NCI-H1092 treated with DMSO at 0.1 percent for 48 hours (cell line): ENCODE measurements at places on chromosomes 6 and 20.

- DNase-seq, result no peak
Observed at GRCh38 chr20:35632539-35633115, 17.0 kb downstream of the SPAG4 start.

DNA sequence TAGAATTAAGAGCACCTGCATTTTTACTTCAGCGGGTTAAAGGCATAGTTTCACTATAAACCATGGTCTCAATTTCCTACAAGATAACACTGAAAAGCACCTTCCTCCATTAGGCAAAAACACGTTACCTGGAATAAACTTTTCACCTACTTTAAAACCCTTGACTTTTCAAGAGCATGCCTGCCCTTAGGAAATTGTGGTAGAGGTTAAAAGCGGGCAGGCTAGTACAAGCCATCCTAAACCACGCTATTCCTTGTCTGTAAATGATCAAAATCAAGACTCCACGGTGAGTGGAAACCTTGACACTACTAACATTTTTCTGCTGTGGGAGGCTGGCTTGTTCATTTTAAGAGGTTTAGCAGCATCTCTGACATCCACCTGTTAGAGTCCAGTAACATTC is 43.9 kb downstream of the NR2E1 start:
- no peak for DNase-seq

DNA sequence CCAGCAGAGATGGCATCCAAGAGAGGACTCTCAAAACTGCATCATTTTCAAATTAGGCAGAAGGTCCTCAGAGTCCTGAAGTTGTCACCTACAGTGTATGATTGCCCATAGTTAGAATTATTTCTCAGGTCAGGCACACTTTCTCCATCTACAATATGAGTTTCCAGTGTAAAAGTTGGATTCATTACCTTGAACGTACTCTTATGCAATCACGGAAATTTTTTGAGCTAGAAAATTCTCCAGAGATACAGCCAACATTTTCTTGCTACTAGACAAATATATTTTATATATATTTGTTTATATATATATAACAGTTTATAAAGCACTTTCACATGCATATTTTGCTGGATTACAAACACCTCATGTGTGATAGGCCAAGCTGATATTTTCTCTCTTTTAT is 29.4 kb upstream of the SERPINB1 start:
- DNase-seq, result no peak

DNA sequence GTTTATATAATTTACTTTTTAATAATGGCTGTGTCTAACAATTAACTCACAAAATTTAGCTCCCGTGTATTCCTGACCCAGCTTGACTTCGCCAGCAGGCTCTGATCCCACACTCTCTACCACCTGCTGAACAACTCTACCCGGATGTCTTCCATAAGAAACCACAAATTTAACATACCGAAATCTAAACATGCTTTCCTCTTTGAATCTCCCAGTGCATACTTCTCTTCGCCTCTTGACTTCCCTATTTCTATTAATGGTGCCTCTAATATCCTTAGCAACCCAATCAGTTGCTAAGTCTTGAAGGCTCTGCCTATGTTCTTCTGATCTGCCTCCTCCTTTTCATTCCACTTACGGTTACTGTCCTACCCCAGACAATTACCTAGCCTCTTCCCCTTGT is 4.6 kb upstream of the MYB start:
- no peak for DNase-seq

DNA sequence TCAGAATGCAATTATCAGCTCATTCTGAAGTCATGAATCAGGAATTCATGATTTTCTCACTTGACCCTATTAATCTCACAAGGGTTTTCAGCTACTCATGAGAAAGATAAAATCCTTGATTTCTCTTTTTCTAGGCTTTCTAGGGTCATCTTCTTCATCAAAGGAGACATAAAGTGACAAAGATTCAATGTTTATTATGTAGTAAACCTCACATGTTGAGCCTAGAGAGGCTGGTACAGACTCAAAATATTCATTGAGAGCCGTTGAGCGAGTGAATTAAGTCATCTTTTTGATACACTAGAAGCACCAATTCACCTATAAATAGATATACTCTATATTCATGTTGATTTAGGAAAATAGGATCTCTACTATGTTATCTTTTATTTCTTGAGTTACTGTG is 104.8 kb upstream of the TRAF3IP2 start:
- DNase-seq, result no peak

DNA sequence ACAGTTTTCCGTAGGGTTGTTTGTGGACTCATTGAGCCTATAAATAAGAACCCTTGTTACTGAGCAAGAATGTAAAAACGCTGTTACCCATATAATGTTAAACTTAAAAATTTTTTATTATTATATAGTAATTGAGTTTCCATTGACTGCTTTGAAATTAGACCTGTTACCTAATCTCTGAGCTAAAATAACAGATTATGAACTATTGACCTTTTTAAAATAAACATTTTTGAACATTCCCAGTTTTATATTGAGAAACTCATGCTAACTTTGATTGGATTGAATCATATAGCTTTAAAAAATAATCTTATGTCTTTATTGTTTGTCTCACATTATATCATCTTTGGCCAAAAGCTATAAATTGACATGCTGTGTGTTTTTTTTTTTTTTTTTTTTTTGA is 95.5 kb downstream of the CD2AP start:
- no peak for DNase-seq

GRCh38 chr20:61912665-61913422 is 152.8 kb downstream of the TAF4 start:
- DNase-seq, result no peak

- no peak for DNase-seq
Observed at GRCh38 chr6:25834950-25835349, 3.1 kb upstream of the SLC17A1 start.

- no peak for DNase-seq
Observed at GRCh38 chr6:92159046-92159445, 1260.3 kb downstream of the EPHA7 start.

- DNase-seq, result no peak
Observed at GRCh38 chr6:147509891-147510290, 1.4 kb downstream of the SAMD5 start.

DNA sequence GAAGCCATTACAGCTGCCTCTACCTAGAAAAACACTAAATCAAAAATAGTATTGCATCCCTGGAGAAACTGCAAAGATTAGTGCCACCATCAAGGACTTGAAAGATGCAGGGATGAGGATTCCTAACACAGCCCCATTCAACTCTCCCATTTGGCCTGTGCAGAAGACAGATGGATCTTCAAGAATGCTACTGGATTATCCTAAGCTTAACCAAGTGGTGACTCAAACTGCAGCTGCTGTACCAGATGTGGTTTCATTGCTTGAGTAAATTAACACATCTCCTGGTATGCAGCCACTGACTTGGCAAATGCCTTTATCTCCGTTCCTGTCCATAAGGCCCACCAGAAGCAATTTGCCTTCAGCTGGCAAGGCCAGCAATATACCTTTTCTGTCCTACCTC is 117.4 kb downstream of the TBC1D32 start:
- DNase-seq, result no peak

- no peak for DNase-seq
Observed at GRCh38 chr6:133817460-133818047, 71.4 kb upstream of the TCF21 start.

GRCh38 chr6:130032758-130033340 is 14.5 kb downstream of the L3MBTL3 start:
- DNase-seq, result no peak

- no peak for DNase-seq
Observed at GRCh38 chr6:77445214-77445613, 18.1 kb downstream of the HTR1B start.

DNA sequence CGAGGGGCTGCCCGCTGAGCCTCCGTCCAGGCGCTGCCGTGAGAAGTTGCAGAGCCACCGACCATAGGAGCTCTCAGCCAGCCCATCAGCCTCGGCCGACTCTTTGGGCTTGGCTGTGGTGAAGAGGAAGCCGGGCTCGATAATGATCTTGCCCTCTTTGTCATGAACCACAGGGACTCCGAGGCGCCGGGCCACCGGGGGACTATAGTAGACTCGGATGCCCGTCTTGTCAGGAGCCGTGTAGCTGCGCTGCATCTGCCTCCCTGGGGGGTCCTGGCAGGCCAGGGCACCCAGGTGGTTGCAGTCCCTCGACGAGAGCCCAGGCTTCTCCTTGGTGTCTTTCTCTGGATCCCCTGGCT is 20.5 kb upstream of the DSN1 start:
- DNase-seq, result no peak

- no peak for DNase-seq
Observed at GRCh38 chr6:97656236-97656635, 373.2 kb upstream of the MMS22L start.

DNA sequence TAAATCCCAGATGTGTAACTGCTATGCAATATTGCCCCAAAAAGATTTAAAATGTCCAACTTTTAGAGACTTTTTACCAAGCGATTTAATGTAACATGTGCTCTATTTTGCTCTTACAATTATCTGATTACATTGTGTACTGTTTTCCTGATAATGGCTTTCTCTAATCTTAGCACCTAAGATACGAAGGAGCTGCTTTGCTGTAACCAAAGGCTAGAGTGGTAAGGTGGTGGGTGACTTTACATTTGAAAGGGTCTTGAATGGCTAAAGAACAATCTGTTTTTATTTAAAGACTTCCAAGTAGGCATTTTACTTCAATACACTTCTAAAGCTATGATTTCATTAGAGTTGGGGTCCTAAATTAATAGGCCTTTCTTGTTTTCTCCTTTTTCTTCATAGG is 1201.6 kb upstream of the MAP3K7 start:
- DNase-seq, result no peak

GRCh38 chr6:42449917-42450476 is 1.7 kb downstream of the TRERF1 start:
- DNase-seq, result no peak

DNA sequence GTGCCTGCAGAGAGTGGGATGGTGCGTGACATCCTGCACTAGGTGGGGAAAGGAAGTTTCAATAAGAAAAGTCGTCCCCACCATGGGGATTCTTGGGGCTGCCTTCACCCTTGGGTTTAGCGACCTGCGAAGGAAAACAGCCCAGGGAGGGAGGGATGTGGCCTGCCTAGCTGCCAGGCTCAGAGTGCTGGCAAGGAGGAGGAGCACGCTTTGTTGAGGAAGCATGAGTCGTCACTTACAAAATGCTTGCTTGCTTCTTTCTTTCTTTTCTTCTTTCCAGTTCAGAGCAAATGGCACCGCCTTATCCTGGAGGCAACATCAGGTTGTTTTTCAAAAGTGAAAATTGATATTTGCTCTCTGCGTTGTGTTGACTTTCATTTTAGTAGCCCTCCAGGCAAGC is 123.2 kb downstream of the TFAP2C start:
- no peak for DNase-seq

GRCh38 chr6:115896538-115897129 is 164.1 kb downstream of the FRK start:
- DNase-seq, result no peak

- no peak for DNase-seq
Observed at GRCh38 chr20:48277266-48277665, 492.0 kb upstream of the SULF2 start.

- DNase-seq, result no peak
Observed at GRCh38 chr6:79694623-79695343, 63.7 kb downstream of the SH3BGRL2 start.

- DNase-seq, result no peak
Observed at GRCh38 chr6:115540077-115540869, 520.4 kb downstream of the FRK start.

DNA sequence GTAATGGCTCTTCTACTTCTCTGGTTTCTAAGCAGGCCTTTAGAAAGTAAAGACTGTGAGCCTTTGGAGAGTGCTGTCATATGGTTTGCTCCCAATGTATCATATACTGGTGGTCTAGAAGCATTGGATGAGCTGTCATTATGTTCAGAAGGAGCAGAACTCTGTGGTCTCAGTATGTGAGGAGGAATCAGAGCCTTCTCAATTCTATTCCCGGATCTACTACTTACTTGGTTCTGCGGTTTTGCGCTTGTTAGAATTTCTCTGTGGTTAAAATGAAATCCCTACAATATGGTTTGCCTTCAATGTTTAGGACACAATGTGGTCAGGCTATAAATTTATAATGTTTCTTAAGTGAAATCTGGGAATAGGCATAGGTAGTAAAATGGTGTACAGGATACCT is 64.6 kb downstream of the RWDD2A start:
- no peak for DNase-seq

DNA sequence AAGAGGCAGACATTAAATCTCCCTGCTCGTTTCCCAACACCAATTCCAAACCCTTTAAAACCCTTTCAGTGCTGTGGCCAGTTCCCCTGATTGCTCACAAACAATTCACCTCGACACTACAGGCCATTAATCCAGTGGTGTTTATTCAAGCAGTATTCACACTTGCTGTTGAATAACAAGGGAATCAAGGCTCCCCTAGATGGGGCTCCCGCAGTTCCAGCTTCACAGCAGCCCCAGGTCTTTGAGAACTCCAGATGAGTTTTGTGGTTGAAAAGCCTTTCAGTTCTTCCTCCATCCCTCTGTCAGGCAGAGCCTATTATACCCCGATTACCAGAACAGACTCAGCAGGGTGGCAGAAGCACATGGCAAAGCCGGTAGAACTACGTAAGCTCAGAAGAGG is 36.2 kb downstream of the JAG1 start:
- DNase-seq, result no peak

- DNase-seq, result peak; percentile 96
Observed at GRCh38 chr6:170291271-170292110, 613 bp upstream of the DLL1 start.

GRCh38 chr20:52083627-52084232 is 107.8 kb downstream of the ZFP64 start:
- DNase-seq, result peak; percentile 11

- no peak for DNase-seq
Observed at GRCh38 chr6:101845172-101845571, 451.7 kb downstream of the GRIK2 start.

- no peak for DNase-seq
Observed at GRCh38 chr20:62874964-62875344, 13.3 kb upstream of the TCFL5 start.

DNA sequence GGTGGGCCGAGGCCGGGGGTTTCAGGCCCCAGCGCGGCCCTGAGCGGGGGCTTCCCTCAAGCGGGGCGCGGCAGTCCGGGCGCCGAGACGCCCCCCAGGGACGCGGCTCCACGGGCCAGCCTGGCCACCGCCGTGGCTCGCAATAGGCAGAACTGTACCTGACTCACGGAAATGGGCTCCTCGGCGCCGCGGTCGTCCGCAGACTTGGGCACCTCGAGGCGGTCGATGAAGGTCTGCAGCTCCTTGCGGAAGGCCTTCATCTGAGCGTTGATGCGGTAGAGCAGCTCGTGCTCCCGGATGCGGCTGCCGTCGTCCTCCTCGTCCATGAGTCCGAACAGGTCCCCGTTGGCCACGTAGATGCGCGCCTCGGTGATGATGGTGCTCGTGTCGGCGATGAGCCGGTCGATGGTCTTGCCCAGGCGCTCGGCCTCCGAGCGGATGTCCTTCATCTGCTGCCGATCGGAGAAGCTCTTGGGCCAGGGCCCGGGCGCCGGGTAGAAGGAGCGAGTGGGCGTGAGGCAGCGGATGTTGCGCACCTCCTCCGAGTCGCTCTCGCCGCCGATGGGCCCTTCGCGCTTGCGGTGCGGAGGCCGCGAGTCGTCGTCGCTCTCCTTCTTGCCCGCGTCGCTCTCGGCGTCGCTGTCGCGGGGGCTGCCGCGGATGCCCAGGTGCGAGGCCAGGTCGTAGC is 16.1 kb upstream of the KIAA0408 start:
- no peak for DNase-seq
